Renal cortical epithelial cell (primary cell): ENCODE measurements at places on chromosomes 13 and 19. TPM values are rescaled to one million over a fixed set of nuclear protein-coding genes. Genes with fewer than 3 reads are reported as not detected.

Gene CLEC4M
- not detected in 2 replicates for total RNA-seq

Gene PRX
- total RNA-seq: 0.52 and 1.0 TPM in 2 replicates

Gene MYBPC2
- total RNA-seq: 0.35 TPM in 1 of 2 replicates, not detected in the other

Gene RFPL4A
- total RNA-seq: not detected in 2 replicates

Gene BCAM
- total RNA-seq: 7.5 and 186 TPM in 2 replicates
